ENCODE measurements at places on chromosomes 5 and 9.
A peak's percentile ranks its signal among the peaks of the same experiment; 100 is the strongest.

- no peak for DNase-seq
Observed at GRCh38 chr9:87567001-87567400, 69.3 kb downstream of the DAPK1 start.

GRCh38 chr9:132486706-132487350, 76.8 kb downstream of the CFAP77 start:
- no peak for DNase-seq

DNA sequence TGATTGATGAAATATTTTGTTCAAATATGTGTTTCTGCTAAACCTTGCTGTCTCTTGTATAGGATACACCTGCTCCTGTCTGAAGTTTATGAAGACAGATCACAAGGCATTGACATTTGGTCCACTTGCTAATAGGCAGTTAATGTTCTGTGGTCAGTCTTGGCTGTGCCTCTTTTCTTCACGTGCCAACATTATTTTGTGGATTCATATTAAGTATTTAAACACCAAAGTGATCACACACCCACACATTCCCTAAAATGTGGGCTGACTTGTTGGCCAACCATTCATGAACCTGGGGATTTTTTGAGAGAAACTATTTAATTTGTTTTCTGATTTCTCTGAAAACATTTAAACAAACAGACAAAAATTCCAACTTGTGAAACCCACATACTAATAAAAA, 33.7 kb downstream of the ZNF462 start:
- no peak for DNase-seq

DNA sequence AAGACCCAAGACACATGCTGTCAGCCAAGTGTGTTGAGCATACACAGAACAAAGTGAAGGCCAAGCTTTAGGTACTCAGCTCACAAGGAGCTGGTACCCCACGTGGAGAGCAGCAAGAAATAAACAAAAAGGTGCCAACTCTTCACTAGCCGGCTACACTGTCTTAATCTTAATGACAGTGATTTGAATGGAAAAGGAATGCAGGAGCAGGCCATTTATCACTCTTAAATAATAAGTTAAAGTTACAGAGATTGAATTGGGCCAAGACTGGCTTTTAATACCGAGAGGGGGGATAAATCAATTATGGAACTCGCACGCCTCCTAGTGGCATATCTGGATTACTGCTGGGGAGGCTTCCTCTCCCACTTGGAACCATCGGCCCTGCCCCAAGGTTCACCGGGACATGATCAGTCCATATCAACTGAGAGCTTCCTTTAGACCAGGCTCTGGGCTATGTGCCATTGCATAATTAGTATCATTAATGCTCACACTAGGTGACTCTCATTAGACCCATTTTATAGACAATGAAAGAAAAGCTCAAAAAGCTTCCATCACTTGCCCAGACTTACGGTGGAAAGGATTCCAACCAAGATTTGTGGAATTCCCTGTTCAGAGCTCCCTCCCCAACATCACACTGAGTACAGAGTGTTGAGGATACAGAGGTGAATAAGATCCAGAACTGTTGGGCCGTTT, 94.0 kb downstream of the ACTL7B start:
- DNase-seq, result peak; percentile 70

- no peak for DNase-seq
Observed at GRCh38 chr9:121050128-121050988, at the start of gene C5. Gene C5 (minus strand): TSS chr9:121050275. CDS start chr9:121050246, 29 bp downstream.

DNA sequence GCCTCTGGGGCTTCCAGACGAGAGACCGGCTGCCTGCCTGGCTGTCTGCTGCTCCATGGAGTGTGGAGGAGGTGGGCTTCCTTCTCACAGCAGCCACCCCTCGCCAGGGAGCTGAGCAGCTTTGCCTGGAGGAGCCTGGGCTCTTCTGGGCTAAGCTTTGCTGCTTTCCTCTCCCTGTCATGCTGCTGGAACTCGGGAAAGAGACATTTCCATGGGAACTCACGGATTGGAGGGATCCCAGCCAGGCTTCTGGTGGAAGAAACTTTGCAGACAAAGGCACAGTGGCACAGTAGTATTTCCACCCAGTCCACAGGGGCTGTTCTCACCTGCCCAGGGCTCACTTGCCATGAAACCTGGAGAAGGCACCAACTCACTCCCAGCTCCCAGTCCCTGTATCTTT, 5.6 kb upstream of the NTNG2 start:
- no peak for DNase-seq

DNA sequence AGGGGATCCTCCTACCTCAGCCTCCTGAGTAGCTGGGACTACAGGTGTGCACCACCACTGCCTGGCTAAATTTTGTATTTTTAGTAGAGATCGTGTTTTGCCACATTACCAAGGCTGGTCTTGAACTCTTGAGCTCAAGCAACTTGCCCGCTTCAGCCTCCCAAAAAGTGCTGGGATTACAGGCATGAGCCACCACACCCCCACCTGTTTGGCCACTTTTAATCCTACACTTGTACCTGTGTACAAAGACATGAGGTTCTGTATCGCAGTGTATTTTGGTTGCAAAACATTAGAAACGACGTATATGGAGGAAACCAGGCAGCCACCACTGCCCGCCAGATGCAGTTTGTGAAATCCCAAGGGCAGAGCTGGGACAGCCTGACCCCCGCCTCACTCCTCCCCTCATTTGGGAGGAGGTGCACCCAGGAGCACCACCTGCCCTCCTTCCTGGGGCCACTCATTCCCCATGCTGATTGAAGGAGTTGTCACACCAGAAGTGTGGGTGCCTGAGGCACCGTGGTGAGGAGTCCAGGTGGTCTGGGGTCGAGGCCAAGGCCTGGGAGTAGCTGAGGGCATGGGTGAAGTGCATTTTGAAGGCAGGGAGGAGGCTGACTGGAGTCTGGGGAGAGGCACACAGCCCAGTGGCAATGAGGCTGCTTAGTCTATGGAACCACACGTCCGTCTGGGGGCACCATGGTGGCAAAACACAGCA, 39.3 kb upstream of the OLFM1 start:
- no peak for DNase-seq

DNA sequence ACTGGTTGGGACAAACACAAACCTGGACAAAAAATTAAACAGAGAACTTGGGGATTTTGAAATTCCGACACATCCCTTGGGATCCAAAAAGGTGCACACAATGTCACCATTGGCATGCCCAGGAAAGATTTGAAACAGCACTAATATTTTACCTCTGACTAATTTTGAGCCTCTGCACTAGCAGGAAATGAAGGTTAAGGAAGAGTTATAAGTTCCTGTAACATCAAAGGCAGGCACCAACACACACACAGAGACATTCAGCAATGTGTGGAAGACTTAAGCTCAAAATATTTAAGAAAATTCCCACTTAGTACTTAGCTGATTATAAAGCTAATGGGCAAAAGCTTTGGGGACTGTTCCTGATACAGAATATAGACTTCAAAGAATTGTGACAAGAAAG, 247.0 kb downstream of the CDH9 start:
- no peak for DNase-seq

GRCh38 chr5:138495351-138495750, 30.1 kb downstream of the EGR1 start:
- no peak for DNase-seq

GRCh38 chr9:97772145-97772544, 75.0 kb upstream of the XPA start:
- no peak for DNase-seq

- DNase-seq, result no peak
Observed at GRCh38 chr5:170348137-170348633, 41.0 kb downstream of the KCNMB1 start.

DNA sequence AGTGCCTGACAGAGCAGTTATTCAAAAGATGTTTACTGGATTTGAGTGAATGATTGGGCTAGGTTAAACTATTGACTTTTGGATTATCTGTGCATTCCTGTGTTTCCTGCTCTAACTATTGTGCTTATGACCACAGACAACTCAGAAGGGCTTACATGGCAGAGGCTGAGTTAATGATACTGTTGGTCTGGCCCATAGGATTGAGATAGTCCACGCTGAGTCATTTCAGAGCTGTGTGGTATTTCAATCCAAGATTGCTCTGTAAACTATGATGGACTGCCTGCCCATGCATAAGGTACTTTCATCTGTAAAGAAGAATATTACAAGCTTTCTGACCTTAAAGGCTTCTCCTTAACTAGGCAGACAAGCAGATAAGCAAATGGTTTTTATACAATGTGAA, 49.1 kb upstream of the SLIT3 start:
- DNase-seq, result no peak

GRCh38 chr5:149172709-149173505, 31.6 kb downstream of the ABLIM3 start:
- DNase-seq, result no peak

DNA sequence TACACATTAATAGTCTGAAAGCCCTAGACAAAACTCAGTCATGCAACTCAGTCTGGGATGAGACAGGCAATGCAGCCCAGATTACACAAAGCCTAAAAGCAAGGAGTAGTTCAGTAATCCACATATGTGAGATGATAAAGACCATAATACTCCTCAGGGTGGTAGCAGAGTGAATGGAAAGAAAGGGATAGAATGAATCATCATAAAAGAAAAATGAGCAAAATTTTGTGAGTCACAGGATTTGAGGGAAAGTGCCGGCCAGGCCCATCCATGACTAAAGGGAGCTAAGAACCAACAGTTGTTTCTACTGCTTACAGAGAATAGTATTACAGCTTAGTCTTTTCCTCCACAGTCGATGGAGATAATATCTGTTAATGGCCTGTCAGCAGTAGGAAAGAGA, 90.0 kb upstream of the POU5F2 start:
- DNase-seq, result no peak

GRCh38 chr9:10208691-10209069, 404.1 kb downstream of the PTPRD start:
- DNase-seq, result no peak

DNA sequence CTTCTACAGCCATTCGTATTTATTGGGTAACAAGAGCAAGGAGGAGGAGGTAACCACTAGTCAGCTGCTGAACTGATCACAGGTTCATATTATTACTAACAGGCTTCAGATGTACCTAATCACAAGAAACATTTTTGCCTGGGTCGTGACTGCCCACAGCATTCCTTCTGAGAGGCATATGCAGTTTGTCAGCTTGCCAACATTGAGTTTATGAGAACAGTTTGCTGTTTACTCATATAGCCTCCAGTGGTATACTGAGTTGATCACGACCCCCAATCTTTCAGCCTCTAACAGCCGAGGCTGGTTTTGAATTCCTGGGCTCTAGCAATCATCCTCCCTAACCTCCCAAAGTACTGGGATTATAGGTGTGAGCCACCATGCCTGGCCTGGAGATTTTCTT, 693.6 kb downstream of the TLE1 start:
- no peak for DNase-seq

GRCh38 chr9:122364783-122365150, 6.1 kb upstream of the PTGS1 start:
- no peak for DNase-seq

DNA sequence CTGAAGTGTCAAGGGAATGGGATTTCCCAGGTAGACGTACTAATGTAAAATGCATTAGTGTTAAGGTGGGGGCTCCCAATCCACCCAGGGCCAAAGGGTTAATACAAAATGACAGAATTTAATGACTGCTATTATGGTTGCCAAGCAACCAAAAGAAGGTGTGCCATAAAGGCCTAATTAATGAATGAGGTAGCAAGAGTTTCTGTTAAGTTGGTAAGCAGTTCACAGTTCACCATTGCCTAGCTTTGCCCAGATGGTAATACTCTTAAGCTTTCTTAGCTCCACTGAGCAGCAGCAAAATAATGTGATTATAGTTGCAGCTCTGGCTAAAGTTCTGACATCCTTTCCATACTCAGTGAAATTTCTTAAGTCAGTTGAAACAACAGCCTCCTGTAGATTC, 211.7 kb downstream of the DENND1A start:
- DNase-seq, result no peak

- no peak for DNase-seq
Observed at GRCh38 chr5:174413567-174414314, 310.6 kb upstream of the MSX2 start.

DNA sequence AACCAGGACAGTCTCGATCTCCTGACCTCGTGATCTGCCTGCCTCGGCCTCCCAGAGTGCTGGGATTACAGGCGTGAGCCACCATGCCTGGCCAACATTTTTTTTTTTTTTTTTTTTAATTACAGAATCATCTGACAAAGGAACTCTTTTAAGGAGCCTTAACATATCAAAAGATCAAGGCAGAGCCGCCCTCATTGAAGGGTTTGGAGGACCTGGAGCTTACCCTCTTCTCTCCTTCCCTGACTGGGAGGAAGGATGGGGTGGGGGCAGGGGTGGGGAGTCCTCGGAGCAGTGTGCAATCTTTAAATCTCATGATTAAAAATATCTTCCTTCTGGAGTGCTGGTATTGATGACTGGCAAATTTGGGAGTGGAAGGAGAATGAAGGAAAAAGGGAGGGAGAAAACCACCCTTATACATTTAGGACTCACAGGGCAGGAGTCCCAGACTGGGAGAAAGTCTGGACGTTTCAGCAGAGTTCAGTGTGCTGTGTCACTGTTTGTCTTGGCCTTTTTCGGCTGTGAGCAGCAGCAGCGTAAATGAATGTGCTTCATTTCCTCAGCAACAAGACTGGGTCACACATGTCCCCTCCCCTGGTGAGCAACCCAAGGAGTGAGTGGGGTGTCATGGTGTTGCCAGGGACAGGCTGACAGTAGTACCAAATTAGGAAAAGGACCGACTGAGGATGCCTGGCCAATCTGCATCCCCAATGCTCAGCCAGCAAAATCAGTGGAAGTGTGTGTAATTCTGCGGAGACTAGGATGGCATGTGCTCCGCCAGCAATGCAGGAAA, 115.3 kb upstream of the BNC2 start:
- DNase-seq, result no peak

GRCh38 chr5:77637998-77638762, at the start of gene OTP:
Gene OTP (minus strand): TSS chr5:77638713. CDS start chr5:77638549, 164 bp downstream.
- DNase-seq, result no peak

DNA sequence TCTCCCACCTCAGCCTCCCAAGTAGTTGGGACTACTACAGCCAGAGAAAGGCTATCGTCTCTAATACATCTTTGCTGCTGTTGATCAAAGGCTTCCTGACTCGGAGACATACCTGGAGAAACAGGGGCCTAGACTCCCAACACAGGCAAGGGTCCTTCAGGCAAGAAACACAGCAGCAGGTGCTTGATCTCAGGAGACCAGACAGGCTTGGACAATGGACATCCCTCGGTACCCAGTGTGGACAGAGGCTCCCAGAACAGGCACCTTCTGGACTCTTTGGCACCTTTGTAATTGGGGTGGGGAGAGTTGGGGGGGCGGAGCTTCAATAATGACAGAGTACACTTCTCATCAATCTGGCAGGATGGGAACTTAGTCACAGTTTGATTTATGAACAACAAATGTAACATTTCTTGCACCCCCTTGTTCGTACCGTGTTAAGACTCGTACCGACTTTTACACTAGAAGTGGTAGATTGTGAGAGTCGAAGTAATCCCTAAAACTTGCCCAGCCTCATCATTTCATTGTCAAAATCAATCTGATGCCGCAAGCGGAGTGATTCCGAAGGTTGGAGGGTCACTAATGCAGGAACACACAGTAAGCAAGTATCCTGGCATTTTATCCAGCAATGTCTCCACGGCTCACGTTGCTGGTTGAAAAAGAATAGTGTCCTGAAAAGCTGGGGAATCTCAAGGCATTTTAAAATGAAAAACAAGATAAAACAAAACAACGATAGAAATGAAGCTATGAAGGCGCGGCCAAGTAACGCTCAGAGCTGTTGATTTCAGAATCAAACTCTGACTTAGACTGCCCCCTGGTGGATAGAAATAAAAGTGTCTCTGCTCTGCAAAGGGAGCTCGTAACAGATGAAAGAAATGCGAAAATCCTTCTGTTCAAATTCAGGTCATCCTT, 46.4 kb upstream of the STK32A start:
- DNase-seq, result peak; percentile 61

GRCh38 chr5:39505791-39506190, 81.0 kb upstream of the DAB2 start:
- DNase-seq, result no peak

Data from NB4 (cell line).